NCI-H1417 (cell line): ENCODE measurements at places on chromosomes 5 and 9.

DNA sequence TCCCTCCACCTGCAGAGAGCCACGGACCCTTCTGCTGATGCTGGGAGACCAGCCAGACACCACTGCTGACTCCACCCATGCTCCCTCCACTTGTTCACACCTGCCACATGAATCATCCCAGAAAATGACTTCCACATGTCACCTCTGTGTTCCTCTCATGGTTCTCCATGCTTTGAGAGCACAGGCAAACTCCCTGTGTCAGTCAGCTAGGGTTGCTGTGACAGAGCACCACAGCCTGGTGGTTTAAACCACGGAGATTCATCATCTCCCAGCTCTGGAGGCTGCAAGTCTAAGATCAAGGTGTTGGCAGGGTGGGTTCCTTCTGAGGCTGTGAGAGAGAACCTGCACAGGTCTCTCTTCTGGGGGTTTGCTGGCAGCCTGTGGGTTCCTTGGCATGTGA, 381.4 kb downstream of the GADD45G start:
- DNase-seq, result no peak

DNA sequence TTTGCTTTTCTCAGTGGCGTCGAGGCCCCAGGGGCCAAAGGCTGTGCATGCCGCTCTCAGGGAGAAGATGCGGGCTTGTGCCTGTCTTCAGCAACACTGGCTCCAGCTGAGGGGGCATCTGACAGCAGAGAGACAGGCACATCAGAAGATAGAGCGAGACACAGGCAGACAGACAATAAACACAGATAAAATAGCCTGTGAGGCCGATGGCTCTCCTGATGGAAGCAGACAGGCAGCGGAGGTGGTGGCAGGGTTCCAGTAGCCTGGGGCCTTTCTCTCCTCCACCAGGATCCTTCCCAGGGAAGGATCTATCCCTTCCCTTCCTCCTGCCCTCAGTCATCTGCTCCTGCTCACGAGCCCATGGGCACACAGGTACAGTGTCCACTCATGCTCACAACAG, 16.6 kb upstream of the UNC5A start:
- no peak for DNase-seq

GRCh38 chr5:124651663-124652513, 94.6 kb downstream of the ZNF608 start:
- peak; percentile 84 for DNase-seq

- no peak for DNase-seq
Observed at GRCh38 chr5:103272377-103272776, 13.8 kb downstream of the MACIR start.

DNA sequence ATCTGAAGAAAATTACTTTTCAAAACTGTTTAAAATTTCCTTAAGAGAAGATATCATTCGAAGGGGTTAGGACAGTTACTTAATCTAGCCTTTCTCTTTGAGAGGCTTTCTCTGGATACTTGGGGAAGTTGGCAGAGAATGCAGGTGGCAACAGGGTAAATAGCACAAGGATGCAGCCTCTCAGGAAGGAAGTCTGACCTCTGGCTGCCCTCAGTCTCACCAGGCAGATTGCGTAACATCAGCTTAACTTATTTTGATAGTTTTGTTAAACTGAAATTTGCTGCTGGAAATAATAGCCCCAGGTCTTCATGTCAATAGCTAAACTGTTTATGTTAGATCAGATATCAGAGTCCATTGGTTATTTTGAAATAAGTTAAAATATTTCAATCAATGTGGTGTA, 20.4 kb downstream of the CCDC192 start:
- no peak for DNase-seq
